T-helper 2 cell treated with Interferon-gamma antibody and Interleukin-4, amounts not matched to agents 5 μg/mL and 100 μg/mL, for 36 hours (primary cell): ENCODE measurements at places on chromosomes 1 and 21.

DNA sequence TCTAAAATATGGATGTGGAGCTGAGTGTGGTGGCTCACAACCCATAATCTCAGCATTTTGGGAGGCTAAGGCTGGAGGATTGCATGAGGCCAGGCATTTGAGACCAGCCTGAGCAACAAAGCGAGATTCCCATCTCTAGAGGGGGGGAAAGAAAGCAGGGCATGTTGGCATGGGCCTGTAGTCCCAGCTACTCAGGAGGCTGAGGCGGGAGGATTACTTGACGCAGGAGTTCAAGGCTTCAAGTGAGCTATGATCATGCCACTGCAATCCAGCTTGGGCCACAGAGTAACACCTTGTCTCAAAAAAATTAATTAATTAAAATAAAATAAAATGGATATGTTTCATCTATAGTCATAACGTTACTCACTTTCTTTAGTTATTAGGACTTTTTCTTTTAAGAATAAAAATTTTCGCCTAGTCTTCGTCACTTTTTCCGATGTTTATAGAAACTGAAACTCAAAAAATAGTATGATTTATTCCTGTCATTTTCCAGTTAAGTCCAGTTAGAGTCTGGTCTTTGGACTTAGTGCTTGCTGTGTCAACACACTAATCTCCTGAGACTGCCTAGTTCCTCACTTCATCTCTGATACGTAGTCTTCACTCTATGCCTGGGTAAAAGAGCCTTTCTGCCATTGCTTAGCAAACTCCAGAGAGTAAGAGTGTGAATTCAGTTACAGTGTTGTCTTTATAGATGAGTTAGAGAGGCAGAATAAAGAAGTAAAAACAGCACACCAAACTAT lies 28.0 kb downstream of the IARS2 start:
- DNase-seq = no peak

- DNase-seq = peak; percentile 22
Measured at GRCh38 chr1:38489844-38490270, 369.7 kb downstream of the RRAGC start.

- DNase-seq = no peak
Measured at GRCh38 chr1:118097622-118098348, 87.2 kb downstream of the SPAG17 start.

DNA sequence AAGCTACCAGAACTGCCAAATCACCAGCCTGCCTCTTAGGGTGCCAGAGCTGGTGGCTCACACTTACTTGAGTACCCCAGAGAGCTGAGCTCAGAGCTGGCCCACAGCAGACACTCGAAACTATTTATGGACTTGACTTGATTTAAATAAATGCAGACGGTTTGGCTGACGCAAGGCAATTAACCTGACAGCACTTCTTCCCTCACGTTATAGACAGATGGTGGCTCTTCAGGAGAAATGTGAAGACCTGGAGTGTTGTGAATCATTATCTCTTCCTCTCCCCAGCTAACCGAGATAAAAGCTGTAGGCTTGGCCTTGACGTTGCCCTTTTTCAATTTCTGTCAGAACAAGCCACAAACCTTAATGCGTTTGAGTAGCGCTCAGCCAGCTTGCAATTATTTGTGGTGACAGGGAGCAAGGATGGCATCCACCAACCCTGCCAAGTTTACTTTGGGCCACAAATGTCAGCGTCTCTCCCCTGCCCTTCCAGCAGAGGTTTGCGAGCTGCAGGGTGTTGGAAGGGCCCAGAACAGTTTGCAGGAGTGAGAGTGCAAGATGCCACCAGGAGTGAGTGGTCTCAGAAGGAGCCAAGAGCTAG lies 34.0 kb upstream of the BCAR3 start:
- DNase-seq = peak; percentile 79

GRCh38 chr1:145688924-145689323 lies 18.2 kb downstream of the PDZK1 start:
- no peak for DNase-seq

DNA sequence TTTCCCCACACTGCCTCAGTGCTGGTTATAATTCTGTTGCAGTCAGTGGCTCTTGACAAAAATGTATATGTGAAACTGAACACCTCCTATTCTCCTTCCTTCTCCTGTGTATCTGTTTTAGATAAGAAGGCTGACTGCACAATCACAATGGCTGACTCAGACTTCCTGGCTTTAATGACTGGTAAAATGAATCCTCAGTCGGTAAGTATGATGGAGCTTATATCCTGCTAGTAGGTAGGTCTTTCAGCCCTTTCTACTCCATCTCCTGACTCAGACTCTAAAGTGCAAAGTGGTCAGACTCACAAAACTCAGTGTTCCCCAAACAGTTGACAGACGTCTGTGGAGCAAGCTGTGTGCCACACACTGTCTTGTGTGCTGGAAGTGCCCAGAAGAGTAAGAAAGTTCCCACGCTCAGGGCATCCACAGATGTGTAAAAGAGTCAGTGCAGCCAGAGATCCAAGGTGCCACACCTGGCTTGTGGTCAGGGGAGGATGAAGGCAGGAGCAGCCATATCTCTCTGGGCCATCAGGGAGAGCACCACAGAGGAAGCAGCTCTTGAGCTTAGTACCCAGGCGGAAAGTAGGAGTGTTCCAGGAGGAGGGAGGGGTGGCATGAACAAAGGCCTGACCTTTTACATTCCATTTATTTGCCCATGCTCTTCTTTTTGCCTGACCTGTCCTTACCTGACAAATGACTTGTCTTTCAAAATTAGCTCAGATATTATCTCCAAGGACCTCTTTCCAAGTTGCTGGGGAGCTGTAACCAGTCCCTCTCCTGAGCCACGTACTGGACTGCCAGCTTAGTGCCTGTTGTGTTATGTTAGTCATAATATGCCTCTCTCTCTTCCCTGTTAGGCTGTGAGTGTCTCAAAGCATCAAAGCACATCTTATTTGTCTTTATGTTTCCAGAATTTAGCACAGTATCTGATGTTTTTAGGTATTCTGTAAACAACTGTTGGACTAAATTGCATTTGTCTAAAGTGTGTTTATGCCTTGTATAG lies 14.0 kb upstream of the PODN start:
- DNase-seq = no peak
